Activated gamma-delta T cell treated with anti-CD3 and anti-CD28 coated beads, Interleukin-2, amount 50 U/mL, for 16 hours (primary cell): ENCODE measurements at places on chromosomes 4 and X.

GRCh38 chrX:39724544-39724943 lies 373.2 kb downstream of the BCOR start:
- no peak for DNase-seq

- DNase-seq, result no peak
These were observed 14.4 kb upstream of the MAOA start for GRCh38 chrX:43641691-43642090.

GRCh38 chrX:132401935-132402334 lies 86.9 kb downstream of the MBNL3 start:
- DNase-seq, result no peak

GRCh38 chrX:109384699-109385098 lies 97.2 kb downstream of the GUCY2F start:
- no peak for DNase-seq

DNA sequence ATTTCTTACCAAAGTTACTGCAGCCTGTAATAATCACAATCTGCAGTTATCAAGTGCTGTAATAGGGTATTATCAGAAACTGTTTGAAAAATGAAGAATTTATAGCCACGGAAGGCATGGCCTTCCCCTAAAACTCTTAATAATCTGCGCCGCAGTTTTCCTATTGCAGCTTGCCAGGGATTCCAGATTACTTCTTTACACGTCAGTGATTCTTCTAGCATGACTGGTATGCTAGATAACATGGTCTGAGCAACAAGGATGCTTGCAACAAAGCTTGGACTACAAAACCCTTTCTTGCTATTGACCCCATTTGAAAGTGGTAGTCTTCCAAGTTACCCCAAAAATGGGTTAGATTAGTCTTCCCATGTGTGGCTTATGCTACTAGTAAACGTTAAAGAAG lies 47.2 kb upstream of the GK2 start:
- no peak for DNase-seq

- DNase-seq, result no peak
These were observed 48.1 kb upstream of the ENPP6 start for GRCh38 chr4:184265546-184266351.

DNA sequence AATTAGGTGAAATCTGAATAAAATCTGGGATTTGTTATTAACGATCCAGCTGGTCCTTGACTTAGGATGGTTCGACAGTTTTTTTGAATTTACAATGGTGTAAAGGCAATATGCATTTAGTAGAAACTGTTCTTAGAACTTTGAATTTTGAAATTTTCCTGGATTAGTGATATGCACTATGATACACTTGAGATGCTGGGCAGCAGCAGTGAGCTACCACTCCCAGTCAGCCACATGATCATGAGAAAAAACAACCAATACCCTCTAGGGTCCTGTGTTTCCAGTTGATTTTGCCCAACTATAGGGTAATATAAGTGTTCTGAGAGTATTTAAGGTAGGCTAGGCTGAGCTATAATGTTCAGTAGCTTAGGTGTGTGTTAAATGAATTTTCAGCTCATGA lies 303.7 kb downstream of the GPAT3 start:
- DNase-seq, result no peak
